ENCODE measurements at places on chromosomes 13 and 19. TPM values are rescaled to one million over a fixed set of nuclear protein-coding genes. Genes with fewer than 3 reads are reported as not detected.

EDDM13 gene
- total RNA-seq, result not detected

- no peak for DNase-seq
Measured at GRCh38 chr13:40220299-40220935, 446.0 kb downstream of the FOXO1 start.

- no peak for DNase-seq
Measured at GRCh38 chr13:104740641-104741222, 1674.5 kb upstream of the SLC10A2 start.

- DNase-seq, result no peak
Measured at GRCh38 chr13:39451860-39452301, 151.1 kb downstream of the LHFPL6 start.

DNA sequence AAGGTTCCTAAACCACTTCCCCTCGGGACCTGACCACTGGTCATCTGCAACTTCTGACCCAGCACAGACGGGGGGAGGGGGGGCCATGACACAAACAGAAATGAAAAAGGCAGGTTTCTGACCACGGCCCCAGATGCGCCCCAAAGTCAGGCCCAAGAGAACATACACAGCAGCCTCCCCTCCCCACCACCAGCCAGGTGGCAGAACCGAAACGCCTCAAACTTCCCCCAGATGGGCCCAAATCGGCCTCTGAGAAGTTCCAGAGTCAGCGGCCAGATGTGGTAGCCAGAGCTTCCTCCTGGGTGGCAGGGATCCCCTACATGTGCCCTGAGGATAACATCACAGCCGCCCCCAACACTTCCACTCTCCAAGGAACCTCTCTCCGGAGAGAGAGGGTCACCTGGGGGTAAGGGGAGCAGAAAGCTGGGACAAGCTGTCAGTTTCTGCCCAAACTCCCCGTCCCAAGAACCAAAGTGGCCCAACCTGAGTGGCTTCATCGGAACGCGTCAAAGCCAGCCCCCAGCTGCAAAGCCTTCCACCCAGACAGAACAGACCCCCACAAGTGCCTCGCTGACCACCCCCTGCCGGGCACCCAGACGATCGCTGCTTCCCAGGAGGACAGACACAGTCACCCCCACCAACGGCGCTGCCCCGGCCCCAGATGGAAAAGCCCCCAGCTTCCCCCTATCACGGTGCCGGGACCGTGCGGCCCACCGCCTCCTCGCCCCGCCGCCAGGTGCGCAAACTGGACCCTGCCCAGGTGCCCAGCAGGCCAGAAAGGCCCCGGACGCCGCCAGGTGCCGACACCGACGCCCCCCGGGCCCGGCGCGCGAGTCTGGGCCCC is 800 bp downstream of the ELL start:
- DNase-seq, result no peak

DNA sequence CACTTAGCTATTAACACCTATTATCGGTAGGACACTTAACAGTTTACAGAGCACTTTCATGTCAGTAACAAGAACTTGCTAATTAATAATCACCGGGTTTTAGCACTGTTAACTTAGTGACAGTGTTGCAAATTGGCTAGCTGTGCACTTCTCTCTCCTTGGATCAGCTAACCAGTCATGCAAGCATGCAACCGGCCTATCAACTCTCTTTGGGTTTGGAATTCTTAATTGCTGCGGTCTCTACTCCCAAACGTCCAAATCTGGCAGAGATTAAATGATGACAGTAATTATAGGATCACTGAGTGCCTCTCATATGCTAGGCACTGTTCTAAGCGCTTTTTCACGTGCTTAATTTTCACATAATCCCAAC is 1.2 kb downstream of the EPS15L1 start:
- no peak for DNase-seq

DNA sequence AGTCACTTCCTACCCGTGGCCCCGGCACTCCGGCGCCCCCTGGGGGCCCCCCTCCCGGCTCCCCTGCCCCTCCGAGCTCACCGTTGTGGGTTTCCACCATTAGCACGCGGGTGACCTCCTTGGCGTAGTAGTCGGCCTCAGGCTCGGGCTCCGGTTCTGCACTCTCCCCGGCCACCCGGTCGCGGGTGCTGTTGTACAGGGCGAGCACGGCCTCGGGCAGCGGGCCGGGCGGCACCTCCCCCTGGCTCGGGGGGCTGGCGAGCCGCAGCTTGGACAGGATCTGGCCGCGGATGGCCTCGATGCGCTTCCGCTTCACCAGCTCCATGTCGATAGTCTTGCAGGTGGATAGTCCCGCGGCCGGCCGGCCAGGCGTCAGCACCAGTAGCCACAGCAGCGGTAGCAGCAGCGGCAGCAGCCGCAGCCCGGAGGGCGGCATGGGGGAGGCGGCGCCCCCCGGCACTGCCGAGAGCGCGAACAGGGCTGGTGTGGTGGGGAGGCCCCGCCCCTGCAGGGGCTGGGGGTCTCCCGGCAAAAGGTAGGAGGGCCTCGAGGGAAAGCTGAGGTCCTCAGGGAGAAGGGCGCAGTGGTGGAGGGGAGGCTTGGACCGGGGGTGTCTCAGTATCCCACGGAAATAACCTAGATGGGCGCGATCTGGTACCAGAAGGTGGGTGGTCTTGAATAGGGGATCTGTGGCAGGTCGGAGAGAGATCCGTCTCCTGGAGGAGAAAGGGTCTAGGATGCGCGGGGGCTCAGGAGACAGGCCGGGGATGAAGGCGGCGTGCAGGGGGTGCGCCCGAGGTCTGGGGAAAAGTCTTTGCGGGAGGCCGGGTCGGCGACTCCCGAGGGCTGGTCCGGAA is 885 bp downstream of the TGFB1 start:
- peak; percentile 92 for DNase-seq

Measured in cardiac septum (tissue), 1 donor.